ENCODE measurements at places on chromosomes 2 and 18.

GRCh38 chr2:175450029-175450760 is 268.7 kb upstream of the ATP5MC3 start:
- DNase-seq: no peak

DNA sequence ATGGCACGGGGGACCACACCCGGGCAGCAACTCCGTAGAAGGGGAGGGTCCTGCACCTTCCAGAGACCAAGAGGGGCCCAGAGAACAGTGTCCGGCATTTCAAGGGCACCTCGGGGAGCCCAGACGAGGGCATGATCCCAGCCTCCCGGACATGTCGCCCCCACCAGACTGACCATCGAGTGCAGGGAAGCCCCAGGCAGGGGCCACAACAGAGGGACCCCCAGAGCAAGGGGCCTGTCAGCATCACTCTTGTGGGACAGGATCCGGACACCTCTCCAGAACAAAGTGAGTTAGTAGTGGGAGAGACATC is 50.4 kb upstream of the CTDP1 start:
- DNase-seq: no peak

GRCh38 chr18:77209587-77209986 is 40.1 kb upstream of the GALR1 start:
- no peak for DNase-seq

- no peak for DNase-seq
Measured at GRCh38 chr2:43751476-43751990, 22.3 kb upstream of the DYNC2LI1 start.

DNA sequence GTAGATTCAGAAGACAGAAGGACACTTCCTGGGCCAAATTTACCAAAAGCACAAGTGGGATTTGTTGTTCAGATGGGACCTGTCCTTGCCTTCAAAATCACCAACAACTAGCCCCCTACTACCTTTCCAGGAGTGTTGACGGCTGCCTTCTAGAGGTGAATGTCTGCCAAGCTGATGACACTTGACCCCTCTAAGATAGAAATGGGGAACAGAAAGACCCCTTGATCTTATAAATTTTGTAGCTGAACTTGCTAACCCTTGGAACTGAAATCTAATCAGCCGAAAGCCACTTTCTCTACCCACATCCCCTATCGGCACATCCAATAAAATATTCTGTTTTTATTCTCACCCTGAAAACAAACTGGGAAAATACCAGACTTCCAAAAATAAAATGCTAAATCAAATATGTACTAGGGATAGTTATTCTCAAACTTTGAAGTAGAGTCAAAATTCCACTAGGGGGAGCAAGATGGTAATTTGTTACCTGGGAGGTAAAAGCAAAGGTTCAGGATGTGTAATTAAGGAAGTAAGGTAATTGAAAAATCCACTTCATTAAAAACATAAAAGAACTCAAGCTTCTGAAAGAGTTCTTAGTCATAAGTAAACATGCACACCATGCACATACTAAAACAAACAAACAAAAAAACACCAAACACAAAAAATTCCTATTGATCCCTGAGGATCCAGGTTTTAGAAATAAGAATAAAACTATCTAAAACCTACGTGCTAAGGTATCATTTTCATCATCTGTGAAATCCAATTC is 119.2 kb downstream of the ANKRD44 start:
- DNase-seq: no peak

DNA sequence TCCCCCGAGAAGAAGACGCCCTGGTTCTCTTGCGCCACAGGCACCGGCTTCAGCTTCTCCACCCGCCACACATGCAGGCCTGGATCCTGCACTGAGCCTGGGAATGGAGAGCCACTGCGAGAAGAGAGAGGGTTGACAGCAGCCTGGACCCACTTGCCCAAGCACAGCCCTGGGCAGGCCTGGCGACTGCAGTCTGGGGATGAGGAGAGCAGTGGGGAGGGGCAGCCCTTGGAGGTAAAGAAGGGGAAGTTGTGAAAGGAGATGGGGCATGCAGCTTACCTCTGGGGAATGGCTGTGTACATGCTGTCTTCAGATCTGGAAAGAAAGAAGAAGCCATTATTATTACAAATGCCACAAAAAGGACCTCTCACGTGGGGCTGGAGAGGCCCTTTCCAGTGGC is 8.3 kb downstream of the CAPG start:
- no peak for DNase-seq

DNA sequence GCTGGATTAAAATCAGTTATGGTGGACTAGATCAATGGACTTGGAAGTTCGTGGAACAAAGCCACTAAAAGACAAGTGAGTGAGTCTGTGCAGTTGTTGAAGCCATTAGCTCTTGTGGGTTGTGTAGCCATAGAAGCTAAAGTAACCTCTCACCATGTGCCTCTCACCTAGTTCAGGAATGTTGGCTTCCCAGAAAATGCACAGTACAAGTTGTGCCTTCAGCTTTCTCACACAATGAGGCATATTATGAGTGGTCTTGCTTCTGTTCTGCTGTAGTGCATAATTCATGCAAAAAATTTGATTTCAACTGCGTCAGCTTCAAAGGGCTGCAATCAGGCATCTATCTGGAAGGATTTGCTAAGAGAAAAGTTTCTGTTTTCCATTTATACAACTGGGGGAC is 26.2 kb downstream of the CERS6 start:
- no peak for DNase-seq

GRCh38 chr18:58674863-58675472 is 3.7 kb downstream of the MALT1 start:
- no peak for DNase-seq

DNA sequence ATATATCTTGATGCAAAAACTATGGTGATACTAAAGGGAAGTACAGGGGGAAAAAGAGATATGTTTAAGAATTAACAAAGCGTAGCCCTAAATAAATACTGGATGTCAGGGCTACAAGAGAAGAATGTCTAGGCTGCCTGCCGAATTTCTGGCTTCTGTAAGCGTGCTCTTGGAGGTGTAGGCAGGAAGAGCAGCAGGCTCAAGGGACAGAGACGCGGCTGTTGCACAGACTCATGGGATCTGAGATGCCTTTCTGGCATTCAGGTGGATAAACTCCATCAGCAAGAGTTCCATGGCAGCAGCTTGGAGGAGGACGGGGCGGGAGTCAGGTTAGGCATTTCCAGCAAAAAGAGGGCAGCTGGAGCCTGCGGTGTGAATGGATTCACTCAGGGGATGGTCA is 123.2 kb upstream of the TWIST2 start:
- no peak for DNase-seq

- no peak for DNase-seq
Measured at GRCh38 chr2:112092286-112093041, 37.4 kb downstream of the TMEM87B start.

DNA sequence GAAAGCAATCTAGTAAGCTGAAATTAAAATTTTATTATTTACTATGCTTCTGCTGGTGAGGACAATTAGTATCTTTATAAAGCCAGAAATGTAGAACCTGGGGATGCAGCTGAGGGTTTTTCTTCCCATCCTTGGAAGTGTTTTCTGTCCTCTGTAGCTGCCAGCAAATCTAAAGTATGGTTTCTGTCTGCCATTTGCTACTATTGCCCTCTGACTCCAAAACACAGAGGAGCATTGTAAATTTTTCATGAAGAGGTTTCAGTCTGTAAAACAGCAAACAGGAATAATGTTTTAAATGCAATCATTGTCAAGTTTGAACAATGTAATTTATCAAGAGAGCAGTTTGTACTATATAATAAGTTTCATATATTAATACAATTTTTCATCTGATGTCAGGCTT is 258.8 kb downstream of the ZNF407 start:
- DNase-seq: no peak

- no peak for DNase-seq
Measured at GRCh38 chr2:8303322-8303832, 378.5 kb upstream of the ID2 start.

- no peak for DNase-seq
Measured at GRCh38 chr18:29217124-29217915, 1040.4 kb upstream of the CDH2 start.

- DNase-seq: no peak
Measured at GRCh38 chr18:34639687-34640086, 70.4 kb upstream of the DTNA start.

DNA sequence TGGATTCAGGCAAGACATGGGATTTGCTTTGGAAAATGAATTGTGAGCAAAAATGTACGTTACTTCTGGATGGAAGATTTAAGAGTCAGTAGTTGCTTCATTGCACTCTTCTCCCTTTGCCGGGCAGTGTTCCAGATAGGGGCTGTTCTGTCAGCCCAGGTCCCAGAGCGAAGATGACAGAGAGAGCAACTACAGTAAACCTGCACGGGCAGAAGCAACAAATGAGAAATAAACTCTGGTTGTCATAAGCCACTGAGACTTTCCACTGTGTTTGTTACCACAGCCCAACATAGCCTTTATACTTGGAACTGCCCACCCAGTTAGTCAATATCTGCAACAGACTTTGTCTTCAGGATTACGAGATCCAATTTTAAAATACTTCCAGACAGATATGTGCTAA is 83.3 kb downstream of the CACNB4 start:
- no peak for DNase-seq

DNA sequence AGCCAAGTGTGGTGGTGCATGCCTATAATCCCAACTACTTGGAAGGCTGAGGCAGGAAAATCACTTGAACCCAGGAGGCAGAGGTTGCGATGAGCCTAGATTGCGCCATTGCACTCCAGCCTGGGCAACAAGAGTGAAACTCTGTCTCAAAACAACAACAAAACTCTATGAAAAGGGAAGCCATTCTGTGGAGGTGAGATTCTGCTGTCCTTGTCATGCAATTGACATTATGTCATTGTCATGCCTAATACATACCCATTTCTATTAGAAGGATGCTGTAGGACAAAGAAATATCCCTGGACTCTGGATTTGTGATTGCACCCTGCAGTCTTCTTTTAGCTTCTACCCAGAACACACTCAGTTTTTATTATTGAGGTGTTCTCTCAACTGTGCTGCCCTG is 8.6 kb downstream of the RASGRP3 start:
- DNase-seq: no peak

DNA sequence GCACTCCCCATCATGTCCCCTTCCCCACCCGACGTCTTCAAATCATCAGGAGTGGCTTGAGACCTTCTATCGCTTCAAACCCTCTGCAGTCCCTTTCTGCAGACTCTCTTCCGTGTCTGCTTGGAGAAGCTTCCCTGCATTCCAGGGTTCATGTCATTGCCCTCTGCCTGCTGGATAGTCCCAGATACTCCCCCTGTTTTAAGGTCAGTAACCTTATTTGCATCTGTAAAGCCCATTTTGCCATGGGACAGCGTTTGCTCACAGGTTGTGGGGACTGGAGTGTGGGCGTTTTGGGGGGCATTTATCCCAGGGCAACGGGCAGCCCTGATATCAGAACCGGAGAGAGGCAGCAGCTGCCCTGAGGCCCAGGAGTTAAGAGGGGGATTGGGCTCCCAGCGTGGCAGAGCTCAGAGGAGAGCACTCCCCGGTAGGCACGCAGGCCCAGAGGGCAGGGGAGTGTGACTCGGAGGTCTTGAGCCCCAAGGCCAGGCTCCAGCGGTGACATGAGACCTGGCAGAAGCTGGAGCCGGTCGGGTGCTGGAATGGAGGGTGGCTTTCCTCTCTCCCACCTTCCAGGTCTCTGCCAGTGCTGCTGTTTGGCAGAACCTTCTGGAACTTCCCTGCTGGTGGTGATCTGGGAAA is 73.8 kb downstream of the RTP5 start:
- no peak for DNase-seq

GRCh38 chr2:23563673-23564614 is 179.0 kb downstream of the KLHL29 start:
- no peak for DNase-seq

- DNase-seq: no peak
Measured at GRCh38 chr2:230947908-230948365, 22.9 kb upstream of the GPR55 start.

DNA sequence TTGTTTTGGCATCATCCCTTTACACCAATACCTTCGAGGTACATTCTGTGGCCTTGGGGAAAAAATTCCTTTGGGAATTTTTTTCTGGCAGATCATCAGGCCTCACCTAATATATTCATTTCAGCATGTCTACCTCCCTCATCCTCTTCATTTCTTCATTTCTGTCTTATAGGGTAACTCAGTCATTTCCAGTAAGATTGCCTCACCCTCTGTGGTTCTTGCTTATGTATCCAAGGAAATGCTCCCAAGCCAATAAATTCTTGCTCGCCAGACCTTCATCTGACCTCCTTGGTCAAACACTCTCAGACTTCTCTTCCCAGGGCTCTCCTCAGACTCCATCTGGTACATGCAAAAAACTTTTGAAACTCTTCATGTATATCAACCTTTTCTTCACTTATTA is 265.6 kb downstream of the TMX3 start:
- no peak for DNase-seq

DNA sequence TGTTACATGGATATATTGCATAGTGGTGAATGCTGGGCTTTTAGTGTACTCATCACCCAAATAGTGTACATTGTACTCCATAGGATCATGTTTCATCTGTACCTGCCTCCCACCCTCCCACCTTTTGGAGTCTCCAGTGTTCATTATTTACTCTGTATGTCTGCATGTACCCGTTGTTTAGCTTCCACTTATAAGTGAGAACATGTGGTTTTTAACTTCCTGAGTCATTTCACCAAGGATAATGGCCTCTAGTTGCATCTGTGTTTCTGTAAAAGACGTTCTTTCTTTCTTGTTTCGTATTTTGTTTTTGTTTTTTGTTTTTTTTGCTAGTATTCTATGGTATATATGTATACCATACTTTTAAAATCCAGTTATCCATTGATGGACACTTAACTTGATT is 107.5 kb downstream of the MSTN start:
- DNase-seq: no peak

- DNase-seq: no peak
Measured at GRCh38 chr2:239287461-239287860, 113.4 kb downstream of the HDAC4 start.

GRCh38 chr2:105387225-105387624 is 11.6 kb downstream of the FHL2 start:
- DNase-seq: no peak

GRCh38 chr2:133821107-133821760 is 253.0 kb upstream of the NCKAP5 start:
- DNase-seq: no peak

DNA sequence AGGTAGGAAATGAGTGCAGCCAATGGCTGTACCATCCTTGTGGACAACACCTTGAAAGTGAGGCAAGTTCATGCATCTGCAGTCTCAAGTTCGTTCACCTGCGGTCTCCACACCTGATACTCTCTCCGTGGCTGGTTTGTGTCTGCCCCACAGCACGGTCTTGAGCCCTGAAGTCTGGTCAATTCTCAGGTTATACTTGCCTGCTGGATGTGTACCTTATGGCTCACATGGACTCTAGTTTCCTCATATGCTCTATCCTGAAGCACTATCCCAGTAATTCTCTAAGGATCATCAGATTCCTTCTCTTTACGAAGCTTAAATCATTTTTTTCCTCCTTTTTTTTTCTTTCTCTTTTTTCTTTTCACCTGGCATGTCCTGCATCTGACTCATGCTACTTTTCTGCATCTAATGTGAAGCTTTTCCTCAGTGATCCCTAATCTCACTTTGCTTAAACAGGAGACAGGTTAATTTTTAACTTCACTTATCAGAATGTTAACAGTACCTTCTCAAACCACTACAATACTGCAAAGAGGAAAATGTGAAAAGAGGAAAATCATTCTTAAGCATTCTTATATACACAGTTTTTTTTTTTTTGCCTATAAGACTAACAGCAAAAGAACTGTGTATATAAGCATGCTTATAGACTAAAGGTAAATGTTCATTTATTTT is 511.2 kb downstream of the SOX11 start:
- no peak for DNase-seq

GRCh38 chr18:6546229-6546628 is 131.5 kb upstream of the L3MBTL4 start:
- DNase-seq: no peak
